ENCODE measurements at places on chromosomes 6 and 20.
A peak's percentile ranks its signal among the peaks of the same experiment; 100 is the strongest.

- DNase-seq, result no peak
Observed at GRCh38 chr6:73832313-73832712, 136.3 kb downstream of the CD109 start.

DNA sequence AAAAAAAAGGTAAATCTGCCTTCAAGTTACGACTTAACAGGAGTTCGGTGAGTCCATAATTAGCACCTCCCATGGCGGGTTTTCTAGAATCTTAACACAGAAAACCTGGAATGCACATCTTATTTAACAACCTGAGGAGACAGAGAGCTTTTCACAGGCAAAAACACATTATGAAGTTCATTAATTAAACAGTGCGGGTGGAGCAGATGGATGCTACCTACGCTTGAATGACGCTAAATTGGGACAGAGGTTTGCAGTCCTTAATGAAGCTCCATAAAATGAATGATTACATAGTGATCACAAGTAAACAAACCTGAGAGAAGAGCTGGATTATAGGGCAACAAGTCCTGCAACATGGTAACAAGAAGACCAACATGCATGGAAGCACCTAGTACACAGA, 81.0 kb downstream of the INSM1 start:
- peak; percentile 77 for DNase-seq

- DNase-seq, result no peak
Observed at GRCh38 chr6:156024339-156024738, 568.7 kb upstream of the NOX3 start.

DNA sequence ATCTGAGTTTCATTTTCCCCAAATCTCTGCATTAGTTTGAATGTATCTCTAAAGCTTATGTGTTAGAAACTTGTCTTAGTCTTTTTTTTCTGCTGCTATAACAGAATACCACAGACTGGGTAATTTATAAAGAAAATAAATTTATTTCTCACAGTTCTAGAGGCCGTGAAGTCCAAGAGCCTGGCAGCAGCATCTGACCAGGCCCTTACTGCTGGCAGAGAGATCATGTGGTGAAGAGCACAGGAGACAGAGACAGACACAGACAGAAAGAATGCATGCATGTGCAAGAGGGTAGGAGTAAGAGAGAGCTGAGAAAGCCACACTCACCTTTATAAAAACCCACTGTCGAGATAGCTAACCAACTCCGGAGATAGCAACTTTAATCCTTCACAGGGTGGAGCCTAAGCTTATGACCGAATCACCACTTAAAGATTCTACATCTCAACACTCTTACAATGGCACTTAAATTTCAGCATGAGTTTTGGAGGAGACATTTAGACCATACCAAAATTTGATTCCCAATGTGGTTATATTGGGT, 412.7 kb upstream of the SOX4 start:
- no peak for DNase-seq

- DNase-seq, result no peak
Observed at GRCh38 chr20:14566505-14566904, 229.1 kb upstream of the FLRT3 start.

GRCh38 chr6:138824482-138825144, 28.7 kb downstream of the ECT2L start:
- DNase-seq, result no peak

GRCh38 chr6:108115598-108116058, 41.1 kb upstream of the OSTM1 start:
- no peak for DNase-seq

DNA sequence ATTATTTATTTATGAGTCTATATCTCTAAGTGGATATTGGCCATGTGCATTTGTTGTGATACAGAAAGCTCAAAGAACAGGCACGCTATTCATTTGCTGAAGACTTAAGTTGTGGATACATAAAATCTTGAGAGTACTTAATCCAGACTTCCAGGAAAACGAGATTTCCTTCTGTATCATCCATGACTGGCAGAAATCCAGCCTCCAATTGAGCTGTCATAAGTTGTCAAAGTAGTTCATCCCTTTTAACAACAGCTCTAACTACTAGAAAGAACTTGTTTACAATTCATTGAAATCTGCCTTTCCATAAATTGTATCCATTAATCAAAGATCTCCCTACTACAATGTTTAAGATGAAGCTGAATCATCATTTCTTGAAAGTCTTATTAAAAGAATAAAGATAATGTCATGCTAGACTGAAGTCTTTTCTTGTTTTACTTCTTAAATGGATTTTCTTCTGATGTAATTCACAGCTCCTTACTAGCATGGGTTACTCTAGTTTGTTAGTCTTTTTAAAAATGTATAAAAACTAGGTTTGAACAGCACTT, 447.3 kb upstream of the CITED2 start:
- DNase-seq, result no peak

- no peak for DNase-seq
Observed at GRCh38 chr20:52787962-52788361, 184.2 kb upstream of the TSHZ2 start.

DNA sequence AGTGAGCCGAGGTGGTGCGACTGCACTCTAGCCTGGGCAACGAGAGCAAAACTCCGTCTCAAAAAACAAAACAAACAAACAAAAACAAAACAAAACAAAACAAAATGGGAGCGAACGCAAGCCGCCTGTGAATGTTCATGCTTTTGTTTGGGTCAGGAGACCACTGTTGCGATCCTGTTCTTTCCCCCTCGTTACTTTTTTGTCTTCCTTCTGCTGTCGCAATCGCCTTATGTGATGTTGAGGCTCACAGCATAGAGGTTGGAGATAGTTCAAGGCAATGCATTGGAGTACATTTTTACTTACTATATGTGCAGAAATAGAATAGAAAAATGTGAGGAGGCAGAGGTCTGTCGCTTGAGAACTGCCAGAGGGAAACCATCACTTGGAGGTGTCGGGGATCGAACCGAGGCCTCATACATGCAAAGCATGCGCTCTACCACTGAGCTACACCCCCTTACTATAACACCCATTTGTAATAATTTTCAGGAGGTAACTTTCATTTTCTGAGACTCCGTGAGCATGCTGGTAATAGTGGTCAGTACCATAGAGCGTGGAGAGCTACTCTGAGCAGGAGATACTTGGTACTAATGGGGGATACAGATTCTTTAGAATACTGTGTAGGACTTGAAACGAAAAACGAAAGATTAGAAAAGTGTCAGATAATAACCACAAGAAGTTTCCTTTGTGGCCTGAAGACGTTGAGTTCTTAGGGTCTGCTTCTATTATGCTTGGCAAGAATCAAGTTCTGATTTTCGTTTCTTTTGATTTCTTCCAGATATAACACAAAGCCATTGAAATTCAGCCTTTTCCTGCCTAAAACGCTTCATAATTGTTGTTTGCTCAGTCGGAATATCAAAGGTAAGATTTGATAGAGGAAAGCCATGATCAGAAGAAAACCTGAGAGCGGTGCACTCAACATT, 121.1 kb downstream of the TRIM27 start:
- DNase-seq, result no peak

DNA sequence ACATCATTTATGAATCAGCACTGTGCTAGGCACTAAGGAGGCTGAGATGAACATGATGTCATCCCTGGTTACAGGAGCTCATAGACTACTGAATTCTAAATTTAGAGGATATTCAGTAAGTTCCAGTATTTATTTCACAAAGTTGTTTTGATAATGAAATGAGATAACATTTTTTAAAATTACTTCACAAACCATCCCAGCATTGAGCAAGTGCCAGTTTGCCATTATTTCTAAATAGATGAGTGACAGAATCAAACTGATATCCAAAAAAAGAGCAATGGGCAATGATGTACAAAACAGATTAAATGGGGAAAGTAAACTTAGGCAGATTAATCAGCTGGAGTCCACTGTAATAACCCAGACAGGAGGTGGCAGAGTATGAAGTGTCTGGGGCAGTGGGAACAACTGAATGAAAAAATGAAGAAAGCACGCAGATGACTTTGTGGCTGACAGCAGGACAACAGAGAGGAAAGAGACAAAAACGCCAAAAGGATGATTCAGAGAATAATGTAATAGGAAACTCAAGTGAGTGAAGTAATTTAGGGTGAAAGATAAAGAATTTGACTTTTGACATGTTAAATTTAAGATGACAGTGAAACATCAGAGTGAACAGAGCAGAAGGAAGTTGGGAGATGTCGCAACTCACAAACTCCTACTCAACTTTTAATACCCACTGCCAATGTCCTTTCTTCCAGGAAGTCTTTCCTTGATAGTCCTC, 70.2 kb downstream of the RCAN2 start:
- DNase-seq, result no peak

DNA sequence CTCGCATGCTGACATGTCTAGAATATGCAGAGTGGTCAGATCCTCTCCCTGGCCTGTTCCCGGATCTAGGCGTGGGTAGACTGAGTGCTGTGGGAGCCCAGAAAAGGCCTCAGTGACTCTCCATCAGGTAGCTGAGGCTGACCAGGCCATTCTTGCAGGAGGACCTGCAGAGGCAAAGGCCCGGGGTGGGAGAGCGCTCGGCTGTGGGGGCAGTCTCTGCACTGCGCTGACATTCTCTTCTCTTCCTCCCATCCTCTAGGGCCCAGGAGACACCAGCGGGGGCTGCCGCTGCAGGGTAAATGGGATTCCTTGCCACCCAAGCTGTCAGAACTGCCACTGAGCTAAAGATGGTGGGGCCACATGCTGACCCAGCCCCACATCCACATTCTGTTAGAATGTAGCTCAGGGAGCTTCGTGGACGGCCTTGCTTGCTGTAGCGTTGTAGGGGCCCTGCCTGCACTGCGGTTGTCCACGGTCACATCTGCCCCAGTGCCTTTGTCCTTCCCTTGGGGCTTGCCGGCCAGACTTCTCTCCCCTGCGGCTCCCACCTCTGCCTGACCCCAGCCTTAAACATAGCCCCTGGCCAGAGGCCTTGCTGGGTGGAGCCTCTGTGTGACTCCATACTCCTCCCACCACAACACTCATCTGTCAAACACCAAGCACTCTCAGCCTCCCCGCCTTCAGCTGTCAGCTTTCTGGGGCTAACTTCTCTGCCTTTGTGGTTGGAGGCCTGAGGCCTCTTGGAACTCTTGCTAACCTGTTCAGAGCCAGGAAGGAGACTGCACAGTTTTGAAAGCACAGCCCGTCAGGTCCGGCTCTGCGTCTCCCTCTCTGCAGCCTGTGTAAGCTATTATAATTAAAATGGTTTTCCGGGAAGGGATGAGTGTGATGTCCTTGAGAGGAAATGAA, 22.2 kb downstream of the RBCK1 start:
- DNase-seq, result no peak

- DNase-seq, result no peak
Observed at GRCh38 chr6:170125456-170126300, 165.2 kb downstream of the DLL1 start.

DNA sequence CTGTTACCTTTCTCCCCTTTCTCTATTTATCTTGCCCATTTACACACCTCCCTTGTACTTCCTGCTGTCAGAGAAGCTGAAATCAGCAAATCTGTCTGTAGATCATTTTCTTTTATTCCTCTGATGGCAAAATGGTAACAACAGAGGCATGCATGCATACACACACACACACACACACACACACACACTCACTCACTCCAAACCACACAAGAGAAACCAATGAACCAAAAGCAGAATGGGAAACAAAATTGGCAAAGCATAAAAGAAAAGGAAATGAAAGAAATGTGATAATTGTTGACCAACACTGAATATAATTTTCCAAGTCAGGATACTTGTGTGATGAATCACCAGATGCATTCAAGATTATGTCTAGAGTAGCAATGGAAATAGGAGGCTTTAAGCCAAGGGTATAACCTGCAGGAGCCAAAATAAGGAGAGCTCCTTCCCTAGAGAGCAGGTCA, 172.4 kb downstream of the PLCB4 start:
- no peak for DNase-seq

DNA sequence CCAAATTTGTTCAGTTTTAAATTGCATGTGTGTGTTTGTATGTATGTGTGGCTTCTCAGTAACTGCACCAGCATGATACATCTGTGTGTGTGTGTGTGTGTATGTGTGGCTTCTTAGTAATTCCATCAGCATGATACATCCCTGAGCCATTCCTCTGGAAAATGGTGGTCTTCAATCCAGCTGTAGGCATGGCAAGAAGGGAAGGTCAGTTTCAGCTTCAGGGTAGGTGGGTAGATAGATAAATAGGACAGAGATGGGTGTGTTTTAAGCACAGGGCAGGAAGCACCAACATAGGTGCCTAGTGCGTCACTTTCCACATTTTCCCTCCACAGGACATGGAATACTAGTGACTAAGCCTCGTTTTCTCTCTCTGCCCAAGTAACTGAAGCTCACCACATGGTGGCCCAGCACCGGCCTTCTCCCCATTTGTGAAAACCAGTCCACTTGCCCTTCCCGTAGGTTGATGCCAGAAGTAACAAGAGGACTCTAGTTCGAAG, 82.9 kb downstream of the RPP40 start:
- no peak for DNase-seq

- DNase-seq, result no peak
Observed at GRCh38 chr6:21935561-21936028, 342.0 kb downstream of the SOX4 start.

DNA sequence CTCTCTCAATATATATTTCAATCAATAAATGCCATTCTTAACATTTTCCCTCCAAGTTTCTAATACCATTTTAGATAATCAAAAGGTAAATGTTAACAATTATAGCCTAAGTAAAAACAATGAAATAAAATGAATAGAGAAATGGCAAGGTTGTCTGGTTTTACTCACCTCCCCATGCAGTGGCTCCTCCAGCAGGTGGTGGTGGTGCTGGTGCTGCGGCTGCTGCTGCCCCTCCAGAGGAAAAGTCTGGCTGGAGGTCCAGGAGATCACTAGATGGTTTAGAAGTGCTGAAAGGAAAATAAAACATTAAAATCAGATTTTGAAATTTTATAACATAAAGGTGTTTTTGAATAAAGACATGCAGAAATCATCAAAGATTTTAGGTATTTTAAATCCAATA, 93.2 kb downstream of the PRSS35 start:
- no peak for DNase-seq

GRCh38 chr20:47118641-47119040, 224.0 kb downstream of the EYA2 start:
- no peak for DNase-seq

DNA sequence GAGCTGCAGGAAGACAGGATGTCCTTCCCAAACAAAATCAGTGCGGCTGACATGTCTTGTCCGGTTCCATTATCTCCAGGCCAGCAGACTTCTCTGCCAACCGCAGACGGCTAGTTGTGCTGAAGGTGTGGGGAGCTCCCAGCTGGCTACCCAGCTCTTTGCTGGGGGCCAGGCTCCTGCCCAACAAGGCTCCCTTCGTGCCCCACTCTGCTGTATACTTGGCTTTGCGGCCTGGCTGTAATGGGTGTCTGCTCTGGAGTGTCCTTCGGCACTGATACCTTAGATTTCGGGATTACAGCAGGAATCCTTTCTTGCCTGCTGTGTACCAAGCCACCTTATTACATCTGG, 48.7 kb upstream of the IRF4 start:
- DNase-seq, result no peak

- no peak for DNase-seq
Observed at GRCh38 chr20:57555457-57556184, 5.3 kb upstream of the PCK1 start.

Data from NCI-H2171 (cell line).